K562 (cell line): ENCODE measurements at places on chromosomes 2 and 18.
A peak's percentile ranks its signal among the peaks of the same experiment; 100 is the strongest.

DNA sequence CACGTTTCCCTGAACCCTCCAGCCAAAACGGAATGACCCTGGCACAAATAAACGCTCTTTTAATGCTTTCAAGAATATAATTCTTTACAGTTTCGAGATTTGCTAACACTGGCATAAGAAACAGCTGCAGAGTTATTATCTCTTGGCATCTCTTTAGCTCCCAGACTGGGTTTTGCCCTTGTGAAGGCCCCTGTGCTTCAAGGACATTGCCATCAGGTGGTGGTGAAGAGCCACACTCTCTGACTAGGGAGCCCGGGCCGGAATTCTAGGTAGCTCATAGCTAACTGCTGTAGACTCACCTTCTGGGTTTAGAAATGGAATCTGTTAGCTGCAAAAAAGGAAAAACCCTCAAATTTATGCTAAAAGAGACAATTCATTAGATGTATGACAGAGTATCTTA, 13.3 kb upstream of the GALNT14 start:
- peaks cover 8% of the 10 kb centered on the region for H3K27me3 ChIP-seq
- H3K4me3 ChIP-seq = no peak overlapping the region
- DNase-seq = no peak
- H3K4me1 ChIP-seq = no peaks in the 10 kb centered on the region
- no peaks in the 10 kb centered on the region for H3K36me3 ChIP-seq

GRCh38 chr2:29295845-29296244, 180.6 kb downstream of the CLIP4 start:
- no peaks in the 10 kb centered on the region for H3K27me3 ChIP-seq
- DNase-seq = no peak
- no peaks in the 10 kb centered on the region for H3K4me1 ChIP-seq
- no peak overlapping the region for H3K4me3 ChIP-seq

DNA sequence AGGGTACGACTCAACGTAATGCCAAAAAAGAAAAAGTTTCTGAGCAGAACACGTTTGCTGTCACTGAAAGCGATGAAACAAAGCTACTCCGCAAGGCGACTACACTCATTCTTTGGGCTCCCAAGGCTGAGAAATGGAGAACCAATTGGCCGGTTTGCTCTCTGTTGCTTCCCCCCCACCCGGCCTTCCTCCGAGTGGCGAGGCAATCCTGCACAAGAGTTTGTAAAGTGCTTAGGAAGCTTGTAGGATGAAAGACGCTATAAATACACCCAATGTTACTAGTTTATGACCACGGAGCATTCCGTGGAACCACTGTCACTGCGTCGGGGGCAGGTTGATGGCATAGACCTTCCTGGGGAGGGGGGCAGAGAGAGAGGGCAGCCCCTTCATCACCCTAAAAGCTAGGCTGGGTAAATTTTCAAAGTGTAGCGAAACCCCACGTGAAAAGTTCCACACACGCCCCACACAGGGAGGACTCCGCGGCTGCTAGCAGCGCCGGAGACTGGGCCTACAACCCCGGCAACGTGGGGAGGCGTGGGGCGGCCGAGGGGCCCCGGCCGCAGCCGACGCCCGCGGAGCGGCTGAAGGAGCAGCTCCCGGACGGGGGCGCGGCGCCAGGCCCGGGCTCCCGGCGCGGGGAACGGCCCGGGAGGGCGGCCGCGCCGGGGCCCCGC, 915 bp downstream of the CUL3 start:
- H3K27me3 ChIP-seq = no peaks in the 10 kb centered on the region
- H3K36me3 ChIP-seq = peaks cover 8% of the 10 kb centered on the region; the same call in 2 of the 3 replicates
- no peaks in the 10 kb centered on the region; the same call in 1 of the 2 replicates for H3K4me1 ChIP-seq

- no peaks in the 10 kb centered on the region for H3K27me3 ChIP-seq
- H3K4me1 ChIP-seq = peaks cover 36% of the 10 kb centered on the region
Observed at GRCh38 chr2:28390746-28391563, 1.7 kb upstream of the FOSL2 start.

- no peak for DNase-seq
- no peak overlapping the region for H3K27ac ChIP-seq
- no peaks in the 10 kb centered on the region for H3K4me1 ChIP-seq
- H3K36me3 ChIP-seq = no peaks in the 10 kb centered on the region; the same call in 2 of the 3 replicates
- no peak overlapping the region for H3K4me3 ChIP-seq
Observed at GRCh38 chr18:36046898-36047297, 20.5 kb downstream of the RPRD1A start.

DNA sequence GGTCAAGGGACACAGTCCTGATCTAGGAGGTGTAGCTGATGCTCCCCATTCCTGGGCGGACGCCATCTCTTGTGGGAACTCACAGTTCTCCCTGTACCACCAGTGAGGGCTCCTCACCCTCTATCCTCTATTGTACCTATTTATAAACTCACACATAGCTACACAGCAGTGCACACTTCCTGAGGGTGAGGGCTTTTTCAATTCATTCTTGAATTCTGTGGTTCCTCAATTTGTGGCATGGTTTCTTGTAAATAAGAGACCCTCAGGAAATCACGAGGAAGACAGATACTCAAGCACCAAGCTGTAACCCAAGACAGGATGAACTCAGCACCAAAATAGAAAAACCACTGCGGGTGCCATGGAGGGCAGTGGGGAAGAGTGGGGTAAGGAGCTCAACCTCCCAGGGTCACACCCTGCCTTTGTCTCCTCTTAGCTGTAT, 245.9 kb upstream of the PXDN start:
- H3K36me3 ChIP-seq = no peaks in the 10 kb centered on the region
- H3K27ac ChIP-seq = no peak overlapping the region
- H3K4me1 ChIP-seq = no peaks in the 10 kb centered on the region

DNA sequence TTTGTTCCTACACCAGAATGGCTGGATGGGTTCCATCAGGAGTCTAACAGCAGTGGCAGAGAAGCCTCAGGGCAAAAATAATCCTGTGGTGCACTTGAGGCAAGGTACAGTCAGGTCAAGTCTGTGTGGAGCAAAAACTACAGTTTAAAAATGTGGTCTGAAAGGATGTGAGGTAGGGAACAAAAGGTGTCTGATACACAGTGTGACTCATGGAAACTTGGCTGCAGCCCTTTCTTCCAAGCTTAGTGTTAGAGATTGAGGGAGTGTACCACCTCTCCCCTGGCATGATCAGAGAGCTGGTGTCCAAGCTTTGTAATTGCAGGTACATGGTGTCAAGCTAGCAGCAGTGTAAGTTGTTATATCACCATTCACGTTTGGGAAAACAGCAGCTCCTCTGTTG, 8.9 kb downstream of the ANKAR start:
- H3K27ac ChIP-seq = no peak overlapping the region
- no peaks in the 10 kb centered on the region for H3K36me3 ChIP-seq
- no peaks in the 10 kb centered on the region for H3K27me3 ChIP-seq
- no peak for DNase-seq

DNA sequence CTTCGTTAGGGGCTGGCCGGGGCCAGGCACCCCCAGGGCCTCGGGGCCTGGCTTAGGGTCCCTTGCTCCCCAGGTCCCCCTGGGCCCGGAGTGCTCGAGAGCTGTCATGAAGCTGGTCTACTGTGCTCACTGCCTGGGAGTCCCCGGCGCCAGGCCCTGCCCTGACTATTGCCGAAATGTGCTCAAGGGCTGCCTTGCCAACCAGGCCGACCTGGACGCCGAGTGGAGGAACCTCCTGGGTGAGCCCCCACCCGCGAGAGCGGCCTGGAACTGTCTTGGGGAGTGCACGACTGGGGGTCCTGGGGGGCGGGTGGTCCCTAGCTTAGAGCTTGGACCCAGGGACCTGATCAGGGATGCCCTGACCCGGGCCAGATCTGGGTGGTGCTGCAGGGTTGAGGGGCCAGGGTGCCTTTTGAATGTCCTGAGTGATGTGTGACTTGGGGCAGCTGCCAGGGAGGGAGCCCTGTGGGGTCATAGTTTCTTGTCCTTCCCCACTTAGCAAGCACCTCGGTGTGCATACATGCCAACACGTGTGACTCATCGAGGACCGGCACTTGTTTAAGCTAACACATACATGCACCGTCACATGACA, 27.9 kb downstream of the GPC1 start:
- no peak overlapping the region for H3K4me3 ChIP-seq
- no peak for DNase-seq
- peaks cover 20% of the 10 kb centered on the region; the same call in 1 of the 2 replicates for H3K4me1 ChIP-seq
- no peak overlapping the region for H3K27ac ChIP-seq
- H3K36me3 ChIP-seq = no peaks in the 10 kb centered on the region

DNA sequence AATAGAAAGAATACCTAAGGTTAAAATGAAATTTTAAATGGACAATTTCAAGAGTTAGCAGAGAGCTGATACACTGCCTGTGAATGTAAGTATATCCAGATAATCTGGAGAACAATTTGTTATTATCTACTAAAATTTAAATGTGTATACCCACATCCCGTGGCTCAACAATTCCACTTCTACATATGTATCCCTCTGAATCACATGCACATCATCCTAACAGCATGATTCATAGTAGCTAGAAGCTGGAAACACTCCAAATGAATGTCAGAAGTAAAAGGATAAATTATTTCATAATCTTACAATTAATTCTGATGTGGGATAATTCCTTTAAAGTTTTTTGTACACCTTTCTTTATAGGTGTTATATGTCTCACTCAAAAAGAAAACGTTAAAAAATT, 87.9 kb downstream of the CNTNAP5 start:
- no peak overlapping the region for H3K4me3 ChIP-seq
- H3K36me3 ChIP-seq = no peaks in the 10 kb centered on the region

GRCh38 chr2:57882895-57883515, 163.6 kb upstream of the VRK2 start:
- H3K4me3 ChIP-seq = no peak overlapping the region
- no peaks in the 10 kb centered on the region for H3K36me3 ChIP-seq
- H3K27me3 ChIP-seq = no peaks in the 10 kb centered on the region
- no peak overlapping the region for H3K27ac ChIP-seq
- DNase-seq = no peak

DNA sequence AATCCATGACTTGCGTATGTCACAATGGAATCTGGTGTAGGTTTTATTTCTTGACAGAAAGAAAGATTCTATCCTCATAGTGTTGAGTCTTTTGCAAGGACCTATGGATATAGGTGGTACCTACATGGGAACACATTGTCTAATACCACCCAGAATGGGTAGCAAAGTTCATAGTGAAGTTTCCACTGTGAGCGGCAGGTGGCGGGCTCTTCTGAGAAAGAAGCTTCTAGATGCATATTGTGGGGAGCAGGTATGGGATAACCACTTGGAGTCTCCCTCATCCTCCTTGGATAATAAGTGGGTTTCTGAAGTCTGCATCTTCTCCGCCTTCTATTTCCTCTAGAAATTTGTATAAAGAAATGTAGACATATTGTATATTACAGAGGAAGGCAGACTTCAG, 44.9 kb downstream of the LINC00305 start:
- no peaks in the 10 kb centered on the region for H3K36me3 ChIP-seq
- H3K4me1 ChIP-seq = no peaks in the 10 kb centered on the region
- H3K4me3 ChIP-seq = no peak overlapping the region
- no peaks in the 10 kb centered on the region for H3K27me3 ChIP-seq
- peak; percentile 3 for DNase-seq

DNA sequence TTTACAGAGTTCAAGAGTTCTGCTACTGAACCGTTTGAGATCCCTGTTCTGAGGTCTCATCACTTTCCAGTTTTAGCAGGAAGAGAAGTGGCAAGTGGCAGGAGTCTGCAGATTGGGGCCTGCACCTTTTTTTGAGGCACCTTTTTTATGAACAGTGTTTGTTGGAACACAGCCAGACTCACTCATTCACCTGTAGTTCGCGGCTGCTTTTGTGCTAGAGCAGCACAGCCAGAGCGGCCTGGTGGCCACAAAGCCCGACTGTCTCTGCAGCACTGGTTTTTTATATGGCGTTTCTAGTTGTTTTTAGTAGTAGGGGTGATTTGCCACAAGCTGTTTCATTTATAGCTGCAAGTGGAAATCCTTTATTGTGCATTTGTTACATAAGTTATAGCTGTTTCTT, 8.6 kb downstream of the ACP1 start:
- DNase-seq = no peak
- H3K4me3 ChIP-seq = no peak overlapping the region
- H3K36me3 ChIP-seq = peaks cover 94% of the 10 kb centered on the region

GRCh38 chr2:20037660-20038059, 13.8 kb downstream of the LAPTM4A start:
- H3K4me3 ChIP-seq = no peak overlapping the region
- no peaks in the 10 kb centered on the region; the same call in 1 of the 2 replicates for H3K4me1 ChIP-seq
- DNase-seq = no peak
- no peak overlapping the region for H3K27ac ChIP-seq

- H3K36me3 ChIP-seq = no peaks in the 10 kb centered on the region
- no peaks in the 10 kb centered on the region for H3K4me1 ChIP-seq
- no peak overlapping the region for H3K27ac ChIP-seq
- H3K27me3 ChIP-seq = no peaks in the 10 kb centered on the region; the same call in 1 of the 2 replicates
Observed at GRCh38 chr2:7925506-7925905, 756.4 kb upstream of the ID2 start.

- no peaks in the 10 kb centered on the region for H3K4me1 ChIP-seq
- H3K36me3 ChIP-seq = no peaks in the 10 kb centered on the region
- no peak for DNase-seq
- no peaks in the 10 kb centered on the region; the same call in none of the 3 replicates for H3K27me3 ChIP-seq
- no peak overlapping the region for H3K27ac ChIP-seq
- no peak overlapping the region for H3K4me3 ChIP-seq
Observed at GRCh38 chr2:234994438-234995321, 42.9 kb downstream of the SH3BP4 start.

- DNase-seq = peak; percentile 29
- peaks cover 3% of the 10 kb centered on the region; the same call in 1 of the 3 replicates for H3K27me3 ChIP-seq
- H3K4me1 ChIP-seq = no peaks in the 10 kb centered on the region
Observed at GRCh38 chr2:85804583-85804982, 50.8 kb downstream of the ATOH8 start.

DNA sequence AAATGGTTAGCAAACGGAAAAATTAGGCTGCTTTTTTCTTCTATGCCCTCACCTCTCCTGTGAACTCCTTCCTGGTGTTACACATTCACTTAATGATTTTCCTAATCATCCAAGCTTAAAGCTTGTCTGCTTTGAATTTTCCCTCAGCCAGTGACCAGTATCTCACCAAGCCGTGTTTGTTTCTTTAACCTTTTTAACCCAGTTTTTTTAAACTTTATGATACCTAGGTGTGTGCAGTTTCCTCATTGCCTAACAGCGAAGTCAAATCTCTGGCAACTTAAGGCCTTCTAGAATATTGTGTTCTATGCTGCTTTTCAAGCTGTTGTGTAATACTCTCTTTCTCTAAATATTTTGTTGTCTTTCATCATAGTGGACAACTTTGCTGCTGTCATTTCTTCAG, 113.0 kb downstream of the PIK3C3 start:
- H3K27ac ChIP-seq = no peak overlapping the region
- no peak overlapping the region for H3K4me3 ChIP-seq
- H3K27me3 ChIP-seq = no peaks in the 10 kb centered on the region
- DNase-seq = no peak
